ENCODE measurements at places on chromosomes 12 and 14. TPM values are rescaled to one million over a fixed set of nuclear protein-coding genes. Genes with fewer than 3 reads are reported as not detected.

- H3K36me3 ChIP-seq, result no peaks in the 10 kb centered on the region
- no peak overlapping the region for H3K4me3 ChIP-seq
- no peak overlapping the region for H3K27ac ChIP-seq
- DNase-seq, result no peak
These were observed 138.7 kb downstream of the RIMBP2 start for GRCh38 chr12:130577351-130577750.

DNA sequence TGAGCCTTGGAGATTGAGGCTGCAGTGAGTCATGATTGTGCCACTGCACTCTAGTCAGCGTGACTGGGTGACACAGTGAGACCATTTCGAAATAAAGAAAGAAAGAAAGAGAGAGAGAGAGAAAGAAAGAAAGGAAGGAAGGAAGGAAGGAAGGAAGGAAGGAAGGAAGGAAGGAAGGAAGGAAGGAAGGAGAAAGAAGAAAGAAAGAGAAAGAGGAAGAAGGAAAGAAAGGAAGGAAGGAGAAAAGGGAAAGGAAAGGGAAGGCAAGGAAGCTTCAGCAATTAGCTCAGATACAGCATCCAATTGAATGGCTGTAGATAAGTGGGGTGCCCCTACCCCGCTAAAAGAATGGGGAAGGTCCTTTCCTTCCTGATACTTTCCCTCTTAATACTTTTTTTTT is 9.5 kb upstream of the NAA30 start:
- no peak overlapping the region for H3K27ac ChIP-seq
- no peaks in the 10 kb centered on the region for H3K4me1 ChIP-seq
- no peaks in the 10 kb centered on the region for H3K36me3 ChIP-seq
- no peaks in the 10 kb centered on the region for H3K27me3 ChIP-seq
- H3K4me3 ChIP-seq, result no peak overlapping the region

The CCDC175 gene
- not detected for total RNA-seq

DNA sequence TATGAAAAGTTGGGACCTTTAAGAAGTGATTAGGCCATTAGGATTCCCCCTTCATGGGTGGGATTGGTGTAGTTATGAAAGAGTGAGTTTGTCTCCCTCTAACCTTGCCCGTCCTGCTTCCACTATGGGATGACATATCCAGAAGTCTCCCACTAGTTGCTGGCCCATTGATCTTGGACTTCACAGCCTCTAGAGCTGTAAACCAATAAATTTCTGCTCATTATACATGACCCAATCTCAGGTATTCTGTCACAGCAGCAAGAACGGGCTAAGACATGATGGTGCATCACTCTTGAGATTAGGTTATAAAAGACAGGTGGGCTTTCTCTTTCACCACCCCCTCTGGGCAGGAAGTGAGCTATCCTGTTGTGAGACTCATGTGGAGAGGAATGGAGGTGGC is 8.6 kb upstream of the SMOC1 start:
- H3K27me3 ChIP-seq, result no peaks in the 10 kb centered on the region
- DNase-seq, result no peak
- no peaks in the 10 kb centered on the region for H3K36me3 ChIP-seq
- H3K4me3 ChIP-seq, result no peak overlapping the region
- H3K4me1 ChIP-seq, result no peaks in the 10 kb centered on the region

DNA sequence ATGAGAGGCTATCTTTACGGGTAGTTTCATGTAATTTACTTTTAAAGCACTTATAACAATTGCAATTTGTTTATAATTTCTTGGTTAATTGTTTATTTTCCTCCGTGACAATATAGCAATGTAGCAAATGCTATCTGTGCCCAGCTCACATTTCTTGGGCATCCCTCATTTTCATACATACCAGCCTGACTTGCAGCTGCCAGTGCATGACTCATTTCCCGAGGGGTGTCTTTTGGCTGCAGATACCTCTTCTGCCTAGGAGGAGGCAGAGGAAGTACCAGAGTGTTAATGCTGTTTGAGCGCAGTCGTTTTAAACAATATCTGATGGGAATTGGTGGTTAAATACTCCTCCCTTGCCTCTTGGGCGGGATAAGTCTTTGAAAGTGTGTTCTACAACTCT is 104.2 kb upstream of the ABCD2 start:
- H3K27me3 ChIP-seq, result no peaks in the 10 kb centered on the region
- no peak overlapping the region for H3K4me3 ChIP-seq
- DNase-seq, result no peak
- H3K4me1 ChIP-seq, result no peaks in the 10 kb centered on the region
- no peaks in the 10 kb centered on the region for H3K36me3 ChIP-seq

- no peaks in the 10 kb centered on the region for H3K36me3 ChIP-seq
- no peaks in the 10 kb centered on the region for H3K27me3 ChIP-seq
- no peak for DNase-seq
- H3K4me3 ChIP-seq, result no peak overlapping the region
- H3K27ac ChIP-seq, result no peak overlapping the region
These were observed 5.3 kb downstream of the FAM161B start for GRCh38 chr14:73944432-73945158.

DNA sequence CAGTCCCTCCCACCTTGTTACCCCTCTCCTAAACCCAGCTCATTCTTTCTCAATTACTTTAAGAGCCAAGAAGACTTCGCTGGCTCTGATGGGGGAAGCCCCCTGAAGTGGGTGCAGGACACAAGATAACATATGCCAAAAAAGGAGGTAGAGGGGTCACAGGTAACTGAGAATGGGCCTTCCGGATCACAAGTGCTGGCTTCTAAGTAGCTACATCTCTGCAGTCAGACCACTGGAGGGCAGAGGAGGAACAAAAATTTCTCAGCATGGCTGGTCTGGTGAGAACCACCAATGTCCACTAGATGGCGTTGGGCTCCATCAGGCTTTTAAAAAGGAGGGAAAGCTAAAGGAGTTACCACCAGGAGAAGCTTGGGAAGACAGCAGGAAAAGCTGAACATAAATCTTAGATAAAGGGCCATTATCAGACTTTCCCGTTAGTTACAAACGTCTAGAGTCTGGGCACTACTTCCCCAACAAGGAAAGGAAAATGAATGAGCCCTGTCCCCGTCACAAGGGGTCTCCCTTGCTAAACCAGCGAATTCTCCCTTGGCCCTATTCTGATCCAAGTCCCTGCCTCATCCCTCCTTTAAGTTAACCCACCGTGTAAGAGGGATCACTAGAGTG is 11.6 kb upstream of the CDH24 start:
- H3K27ac ChIP-seq, result no peak overlapping the region
- H3K4me3 ChIP-seq, result no peak overlapping the region
- DNase-seq, result peak; percentile 78
- peaks cover 9% of the 10 kb centered on the region for H3K4me1 ChIP-seq

DNA sequence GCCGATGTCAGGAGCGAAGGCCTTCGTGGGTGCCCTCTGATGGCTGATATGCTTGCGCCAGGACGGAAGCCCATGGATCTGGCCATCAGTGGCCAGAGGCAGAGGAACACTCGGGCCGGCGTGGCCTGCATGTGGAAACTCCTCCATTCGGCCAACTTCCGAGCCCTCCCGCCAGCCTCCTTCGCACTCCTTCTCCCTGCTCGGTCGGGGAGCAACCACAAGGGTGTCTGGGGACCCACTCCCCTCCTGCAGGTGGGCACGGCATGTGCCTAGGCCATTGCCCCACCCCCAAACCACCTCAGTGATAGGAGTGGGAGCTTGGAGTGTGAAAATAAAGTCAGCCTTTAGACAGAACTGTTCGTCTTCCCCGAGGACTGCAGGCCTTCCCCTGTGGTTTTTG is 231.3 kb downstream of the BCL11B start:
- no peak overlapping the region for H3K27ac ChIP-seq
- no peaks in the 10 kb centered on the region for H3K36me3 ChIP-seq

The AP5M1 gene
- 28.3 TPM for total RNA-seq

DNA sequence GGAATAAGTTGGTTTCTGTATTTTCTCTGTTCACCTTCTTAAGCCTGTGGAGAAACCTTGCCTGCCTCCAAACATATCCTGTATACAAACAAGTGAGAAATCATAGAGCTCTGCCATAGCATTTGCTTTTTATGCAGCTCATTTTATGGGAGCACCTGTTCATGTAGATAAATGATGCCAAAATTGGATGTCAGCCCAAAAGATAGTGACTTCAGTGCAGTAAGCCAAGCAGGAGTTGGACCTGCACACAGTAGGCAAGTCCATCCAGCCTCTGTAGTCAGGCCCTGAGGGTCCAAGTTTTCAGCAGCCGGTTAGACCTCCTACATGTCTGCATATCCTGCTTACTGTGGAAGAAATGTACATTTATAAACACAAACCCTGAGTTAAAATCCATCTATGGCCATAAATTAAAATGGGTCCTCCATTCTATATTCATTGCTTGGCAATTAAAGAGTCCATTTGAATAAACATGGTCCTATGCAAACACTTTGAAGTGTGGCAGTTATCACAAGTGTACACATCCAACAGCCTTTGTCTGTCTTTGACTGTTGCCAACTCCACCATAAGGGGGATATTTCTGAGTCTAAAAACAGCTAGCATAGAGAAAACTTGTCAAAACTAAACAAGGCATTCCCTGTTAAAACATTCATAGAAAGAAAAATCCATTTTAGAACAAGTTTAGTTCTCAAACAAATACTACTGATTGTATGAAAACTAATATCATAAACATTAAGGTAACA is 847.8 kb downstream of the RPS29 start:
- H3K4me1 ChIP-seq, result no peaks in the 10 kb centered on the region
- H3K36me3 ChIP-seq, result no peaks in the 10 kb centered on the region
- no peaks in the 10 kb centered on the region for H3K27me3 ChIP-seq

The TSPAN19 gene
- not detected for total RNA-seq

DNA sequence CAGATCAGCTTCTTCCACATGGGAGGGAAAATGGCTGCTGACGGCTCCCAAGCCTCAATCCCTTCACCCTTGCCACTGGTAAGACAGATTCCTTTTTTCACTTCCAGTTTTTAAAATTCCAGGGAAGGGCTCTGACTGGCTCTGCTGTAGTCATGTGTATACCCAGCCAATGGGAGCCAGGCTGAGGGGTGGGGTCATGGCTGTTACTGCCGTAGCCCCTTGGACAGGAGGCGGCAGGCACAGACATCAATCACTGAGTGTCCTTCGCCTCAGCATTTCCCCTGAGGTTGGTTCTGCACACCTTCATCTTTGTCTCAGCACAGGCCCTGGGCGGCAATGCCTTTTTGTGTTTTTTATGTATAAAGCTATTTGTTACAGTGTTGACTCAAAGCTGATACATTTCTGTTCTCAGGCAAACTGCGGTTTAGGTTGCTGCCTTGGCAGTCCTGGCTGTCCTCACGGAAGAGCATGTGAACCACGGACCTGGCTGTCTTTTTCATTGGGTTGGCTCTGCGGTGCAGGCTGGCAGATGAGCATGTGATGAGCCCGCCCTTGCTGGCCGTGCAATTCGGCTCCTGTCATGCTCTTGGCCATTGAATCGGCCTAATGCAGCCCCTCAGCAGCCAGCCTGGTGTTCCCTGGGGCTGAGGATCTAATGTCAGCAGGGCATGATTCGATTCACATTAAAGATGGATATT is 74.3 kb downstream of the PPM1A start:
- no peak overlapping the region for H3K27ac ChIP-seq
- peaks cover 4% of the 10 kb centered on the region for H3K4me1 ChIP-seq
- H3K36me3 ChIP-seq, result no peaks in the 10 kb centered on the region
- no peaks in the 10 kb centered on the region for H3K27me3 ChIP-seq
- no peak overlapping the region for H3K4me3 ChIP-seq

GRCh38 chr12:59113831-59114615 is 193.7 kb upstream of the LRIG3 start:
- peak; percentile 60 for DNase-seq
- H3K4me3 ChIP-seq, result no peak overlapping the region
- no peaks in the 10 kb centered on the region for H3K27me3 ChIP-seq
- H3K36me3 ChIP-seq, result no peaks in the 10 kb centered on the region

GRCh38 chr12:6336889-6337853 is 4.7 kb downstream of the TNFRSF1A start:
- DNase-seq, result no peak
- H3K4me3 ChIP-seq, result peak overlapping the region; percentile 41
- H3K4me1 ChIP-seq, result peaks cover 20% of the 10 kb centered on the region
- no peaks in the 10 kb centered on the region for H3K36me3 ChIP-seq
- peak overlapping the region; percentile 82 for H3K27ac ChIP-seq

GRCh38 chr12:45725631-45726602 is 3.6 kb upstream of the ARID2 start:
- H3K27me3 ChIP-seq, result no peaks in the 10 kb centered on the region
- peak overlapping the region; percentile 82 for H3K4me3 ChIP-seq
- H3K4me1 ChIP-seq, result peaks cover 9% of the 10 kb centered on the region
- H3K27ac ChIP-seq, result peak overlapping the region; percentile 99
- no peak for DNase-seq

DNA sequence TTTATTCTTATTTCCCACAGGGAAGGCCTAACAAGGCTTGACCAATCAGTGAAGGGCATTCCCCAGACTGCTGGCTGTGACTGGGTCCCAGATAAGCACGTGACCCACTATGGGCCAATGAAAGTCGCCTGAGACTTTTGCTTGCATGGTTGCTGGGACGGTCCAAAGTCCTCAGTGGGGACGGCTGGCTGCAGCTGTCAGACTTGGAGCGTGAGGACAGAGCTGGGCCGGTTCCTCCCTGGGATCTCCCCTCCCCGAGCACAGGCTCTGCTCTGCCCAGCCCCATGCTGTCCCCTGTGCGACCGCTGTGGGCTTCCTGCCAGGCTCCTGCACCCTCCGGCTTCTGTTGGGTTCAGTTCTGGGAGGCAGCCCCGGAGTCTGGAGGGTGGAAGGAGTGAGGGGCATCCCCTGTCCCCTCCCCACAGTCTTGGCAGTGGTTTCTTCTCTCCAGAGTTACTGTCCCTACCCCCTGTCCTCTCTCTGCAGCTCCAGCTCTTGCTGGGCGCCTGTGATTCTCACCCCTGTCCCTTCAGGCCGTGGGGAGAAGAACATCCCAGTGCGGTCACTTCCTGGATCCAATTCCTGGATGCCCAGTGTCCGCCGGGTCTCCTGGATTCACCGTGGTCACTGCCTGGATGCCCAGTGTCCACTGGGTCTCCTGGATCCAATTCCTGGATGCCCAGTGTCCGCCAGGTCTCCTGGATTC is 50.1 kb downstream of the GALNT9 start:
- no peak overlapping the region for H3K4me3 ChIP-seq
- no peak overlapping the region for H3K27ac ChIP-seq
- no peaks in the 10 kb centered on the region for H3K27me3 ChIP-seq
- H3K4me1 ChIP-seq, result peaks cover 3% of the 10 kb centered on the region

The PTPRO gene
- total RNA-seq, result 1.4 TPM

- no peaks in the 10 kb centered on the region for H3K27me3 ChIP-seq
- H3K36me3 ChIP-seq, result no peaks in the 10 kb centered on the region
- H3K4me3 ChIP-seq, result no peak overlapping the region
These were observed 147.2 kb downstream of the NDUFA12 start for GRCh38 chr12:94856324-94856723.

DNA sequence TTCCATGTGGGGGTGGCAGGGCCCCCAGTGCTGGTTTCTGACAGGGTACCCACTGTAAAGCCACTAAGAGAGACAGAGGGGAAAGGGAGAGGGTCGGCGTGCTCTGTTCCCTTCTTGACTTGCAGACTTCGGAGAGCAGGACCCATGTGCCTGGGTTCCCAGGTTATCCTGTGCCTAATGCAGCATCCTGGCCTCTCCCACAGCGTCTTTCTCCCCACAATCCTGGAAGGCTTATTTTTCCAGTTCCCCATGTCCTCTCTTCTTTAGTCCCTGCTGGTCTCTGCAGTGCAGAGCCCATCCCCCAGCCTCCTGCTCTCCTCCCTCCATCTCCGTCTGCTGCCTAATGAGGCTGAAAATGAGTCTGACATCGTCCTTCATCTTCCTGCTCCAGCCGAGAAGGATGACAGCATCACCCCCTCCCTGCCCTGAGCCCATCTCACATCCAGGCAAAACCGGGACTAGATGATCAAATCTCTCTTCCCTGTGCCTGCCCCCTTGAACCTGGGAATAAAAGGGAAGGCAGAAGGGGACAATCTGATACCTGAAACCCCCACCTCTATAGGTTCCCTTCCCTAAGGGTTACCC is 15.1 kb downstream of the CALCOCO1 start:
- no peaks in the 10 kb centered on the region for H3K27me3 ChIP-seq
- no peaks in the 10 kb centered on the region for H3K4me1 ChIP-seq
- H3K36me3 ChIP-seq, result no peaks in the 10 kb centered on the region
- no peak overlapping the region for H3K27ac ChIP-seq

Measured in ovary (tissue), 10 donors.